CD4-positive, alpha-beta T cell treated with Interleukin-1 beta for 1 hour (primary cell): ENCODE measurements at places on chromosomes 7 and 10.

DNA sequence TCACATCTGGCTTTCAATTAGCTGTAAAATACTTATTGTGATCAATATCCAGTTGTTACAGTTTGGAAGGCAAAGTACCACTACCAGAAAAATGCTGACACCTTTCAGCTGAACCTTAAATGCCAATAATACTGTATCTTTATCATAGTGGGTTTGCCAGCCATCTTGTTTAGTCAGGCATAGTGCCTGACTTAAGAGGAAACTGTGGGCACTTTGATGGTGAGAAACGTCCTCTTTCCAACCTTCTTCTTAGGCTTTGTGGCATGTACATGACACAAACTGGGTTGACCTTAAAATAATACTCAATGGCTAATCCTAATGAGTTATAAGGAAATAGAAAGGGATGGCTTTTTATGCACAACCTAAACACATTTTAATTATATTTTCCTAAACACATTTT is 52.3 kb upstream of the PRR15 start:
- no peak for DNase-seq

GRCh38 chr7:79854621-79855020 is 280.0 kb upstream of the GNAI1 start:
- no peak for DNase-seq

GRCh38 chr7:13988731-13989125 is 738 bp downstream of the ETV1 start:
- no peak for DNase-seq

DNA sequence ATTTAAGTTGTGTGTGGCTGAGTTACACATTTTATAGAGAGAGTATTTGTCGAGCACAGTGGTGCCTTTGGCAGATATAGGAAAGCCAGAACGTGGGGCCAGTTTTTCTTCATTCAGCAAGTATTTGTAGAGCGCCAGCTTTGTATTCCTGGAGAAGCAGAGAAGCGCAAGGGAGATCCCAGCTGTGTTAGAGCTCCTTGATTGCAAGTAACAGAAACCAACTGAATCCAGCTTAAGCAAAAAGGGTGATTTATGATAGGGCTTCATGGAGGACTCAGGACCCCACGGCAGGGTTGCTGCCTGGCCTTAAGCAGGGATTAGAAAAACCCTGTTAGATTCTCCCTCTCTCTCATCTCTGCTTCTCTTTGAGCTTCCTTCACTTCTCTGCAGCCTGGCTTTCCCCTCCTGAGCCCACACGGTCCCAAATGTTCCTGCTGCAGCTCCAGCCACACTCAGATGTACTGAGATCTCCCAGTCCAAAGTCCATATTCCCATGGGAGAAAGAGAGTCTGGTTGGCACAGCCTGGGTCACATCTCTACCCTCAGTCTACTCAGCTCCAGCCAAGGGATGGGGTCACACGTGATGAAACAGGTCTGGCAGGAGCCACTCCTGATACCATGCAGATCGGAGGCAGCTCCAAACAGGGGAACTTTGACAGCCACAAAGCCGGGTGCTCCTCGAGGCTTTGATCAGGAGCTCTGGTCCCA is 16.7 kb downstream of the UBTD1 start:
- no peak for DNase-seq

GRCh38 chr7:40899636-40900507 is 765.1 kb downstream of the SUGCT start:
- no peak for DNase-seq
